ENCODE measurements at places on chromosomes 11 and 22.

GRCh38 chr11:121372671-121373429 lies 79.3 kb upstream of the SORL1 start:
- DNase-seq = no peak

GRCh38 chr22:49767355-49768062 lies 60.2 kb downstream of the BRD1 start:
- DNase-seq = no peak

DNA sequence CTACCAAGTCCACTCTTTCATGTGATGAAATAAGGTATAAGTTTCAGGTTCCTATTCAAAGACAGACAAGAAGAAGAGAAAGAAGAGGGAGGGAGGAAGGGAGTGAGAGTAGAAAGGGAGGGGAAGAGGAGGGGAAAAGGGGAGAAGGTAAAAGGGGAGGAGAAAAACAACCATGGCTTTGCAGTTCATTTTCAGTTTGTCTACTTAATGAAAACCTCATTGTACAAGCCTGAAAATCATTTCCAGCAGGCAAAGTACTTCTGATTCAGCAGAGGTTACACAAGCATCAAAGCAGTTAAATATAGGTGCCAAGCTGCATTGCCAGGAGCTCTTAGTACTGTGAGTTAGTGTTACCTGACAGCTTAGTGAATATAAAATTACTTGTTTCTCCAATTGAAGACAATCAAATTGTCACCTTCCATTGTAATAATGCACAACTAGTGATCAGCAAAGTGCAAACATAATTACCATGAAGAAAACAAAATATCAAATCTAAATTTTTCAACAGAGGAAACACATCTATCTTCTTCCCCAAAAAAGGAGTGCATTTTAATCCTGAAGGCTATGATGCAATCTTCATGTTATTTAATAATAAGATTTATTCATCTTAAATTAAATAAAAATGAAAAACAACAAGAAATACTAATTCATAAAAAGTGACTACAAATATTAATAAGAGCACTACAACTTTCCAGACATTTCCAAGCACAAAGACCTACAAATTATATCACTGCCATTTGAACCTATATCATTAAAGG lies 8.2 kb downstream of the SOX6 start:
- no peak for DNase-seq

DNA sequence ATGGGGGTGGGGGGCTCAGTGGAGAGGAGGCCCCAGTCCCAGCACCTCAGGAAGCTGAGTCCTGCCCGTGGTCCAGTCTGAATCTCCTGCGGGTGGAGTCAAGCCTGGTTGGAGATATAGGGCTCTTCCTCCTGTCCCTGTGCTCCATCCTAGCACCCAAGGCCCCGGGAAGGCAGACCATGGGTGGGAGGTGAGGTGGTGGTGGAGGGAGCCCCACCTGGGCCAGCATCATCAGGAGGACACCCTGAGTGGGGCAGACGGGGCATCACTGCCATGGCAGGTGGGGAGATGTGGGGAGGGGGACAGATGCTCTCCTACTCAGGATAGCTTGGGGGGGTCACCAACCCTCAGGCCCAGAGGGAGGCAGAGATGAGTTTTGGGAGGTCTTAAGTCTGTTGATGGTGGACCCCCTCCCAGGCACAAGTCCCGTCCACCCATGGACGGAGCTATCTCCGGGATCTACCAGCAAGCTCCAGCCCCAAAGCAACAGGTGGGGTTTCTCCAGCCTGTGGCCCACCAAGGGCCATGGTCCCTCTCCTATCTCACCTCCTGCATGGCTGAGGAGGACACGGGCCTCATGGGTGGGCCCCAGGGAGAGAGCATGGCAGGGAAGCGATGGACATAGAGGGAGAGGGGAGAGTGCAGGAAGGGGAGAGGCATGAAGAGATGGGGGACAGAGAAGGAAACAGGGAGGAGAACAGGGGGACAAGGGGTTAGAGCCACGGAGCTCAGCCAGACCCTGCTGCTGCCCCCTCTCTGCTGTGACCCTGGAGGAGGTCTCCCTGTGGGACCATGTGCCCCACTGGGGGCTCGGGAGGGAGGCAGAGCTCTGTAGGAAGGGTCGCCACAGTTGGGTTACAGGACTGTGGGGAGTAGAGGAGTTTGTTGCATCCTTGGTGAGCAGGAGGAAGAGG lies 1.3 kb downstream of the MRGPRE start:
- no peak for DNase-seq

DNA sequence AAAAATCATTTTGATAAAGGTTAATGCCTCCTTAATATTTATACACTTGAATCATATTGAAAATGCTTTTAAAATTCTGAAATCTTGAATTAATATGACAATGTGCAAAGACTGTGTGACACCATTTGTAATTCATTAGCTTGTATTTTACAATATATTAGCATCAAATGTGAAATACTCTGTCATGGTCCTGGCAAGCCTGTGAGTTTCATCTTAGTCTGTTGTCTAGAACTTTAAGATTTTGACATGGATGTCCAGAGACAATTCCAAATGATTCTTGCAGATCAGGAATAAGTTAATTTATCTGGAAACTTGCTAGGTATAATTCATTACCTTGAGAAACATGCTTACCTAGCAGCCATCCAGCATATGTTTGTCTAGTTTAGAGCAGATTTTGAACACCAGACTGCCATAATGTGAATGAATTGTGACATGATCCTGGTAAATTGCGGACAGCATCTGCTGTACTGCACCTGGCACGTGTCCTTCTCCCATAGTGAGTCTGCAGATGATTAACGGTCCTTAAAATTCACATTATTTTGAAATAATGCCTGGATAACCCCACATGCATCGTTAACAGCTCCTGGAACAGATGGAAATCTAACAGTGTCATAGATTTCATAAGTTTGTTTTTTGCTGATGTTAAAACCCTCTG lies 34.5 kb upstream of the DEUP1 start:
- no peak for DNase-seq

DNA sequence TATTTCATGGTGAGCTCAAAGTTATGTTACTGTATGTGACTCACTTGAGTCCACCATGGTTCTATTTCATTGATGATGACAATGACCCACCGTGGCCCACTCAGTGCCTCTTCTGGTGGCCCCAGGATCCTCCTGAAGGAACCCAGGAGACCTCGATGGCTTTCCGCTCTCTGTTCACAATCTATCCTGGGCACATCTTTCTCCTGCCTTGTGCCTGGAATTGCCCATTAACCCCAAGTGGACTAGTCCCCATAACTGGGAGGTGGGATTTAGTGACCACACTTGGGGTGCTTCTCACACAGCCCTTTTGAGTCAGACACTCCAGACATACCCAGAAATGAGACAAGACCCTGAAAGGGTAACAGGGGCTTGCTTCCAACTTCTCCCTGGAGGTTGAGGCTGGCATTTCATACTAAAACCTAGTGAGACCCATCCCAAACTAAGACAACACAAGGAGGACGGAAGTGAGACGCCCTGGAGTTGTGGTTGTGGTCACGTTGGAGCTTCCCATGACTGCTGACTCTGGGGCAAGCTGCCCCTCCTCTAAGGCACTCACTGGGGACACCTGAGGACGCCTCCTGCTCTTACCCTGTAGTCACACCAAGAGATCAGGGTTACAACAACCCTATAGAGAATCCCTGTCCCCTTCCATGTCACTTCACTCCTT lies 22.1 kb downstream of the IGLL5 start:
- DNase-seq = no peak

DNA sequence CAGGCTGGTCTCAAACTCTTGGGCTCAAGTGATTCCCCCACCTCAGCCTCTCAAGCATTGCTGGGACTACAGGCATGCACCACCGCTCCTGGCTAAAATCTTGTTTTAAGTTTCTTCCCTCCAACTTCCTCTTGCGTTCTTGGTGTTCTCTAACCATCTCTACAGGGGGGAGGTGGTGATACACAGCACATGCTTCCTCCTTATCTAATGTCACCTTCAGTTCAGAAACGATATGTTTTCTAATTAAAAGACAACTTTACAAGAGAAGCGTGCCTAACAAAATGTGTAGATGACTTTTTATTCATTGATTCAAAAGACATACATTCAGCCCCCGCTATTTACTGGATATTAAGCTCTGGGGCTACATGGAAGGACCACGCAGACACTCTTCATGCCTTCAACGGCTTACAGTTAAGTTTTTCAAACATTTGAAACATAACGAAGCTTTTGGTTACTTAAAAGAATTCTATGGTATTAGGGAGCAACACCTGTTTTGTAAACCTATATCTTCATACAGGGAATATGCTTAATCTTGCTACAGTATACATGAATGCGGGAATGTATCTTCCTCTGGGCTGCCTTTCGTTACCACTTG lies 933 bp upstream of the DLAT start:
- no peak for DNase-seq

- no peak for DNase-seq
Measured at GRCh38 chr11:1281974-1282365, 27.5 kb downstream of the TOLLIP start.

DNA sequence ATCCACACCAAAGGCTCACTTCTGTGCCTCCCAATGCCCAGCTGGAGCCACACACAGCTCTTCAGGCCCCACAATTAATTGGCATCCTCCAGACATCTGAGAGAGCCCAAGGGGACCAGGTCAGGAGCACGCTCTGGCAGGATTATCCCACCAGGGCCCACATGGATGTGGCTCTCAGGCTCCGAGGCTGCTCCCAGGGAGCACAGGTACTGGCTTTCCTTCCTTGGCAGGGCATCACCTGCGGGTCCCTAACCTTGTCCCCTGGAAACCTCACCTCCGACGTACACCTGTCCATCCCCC lies 54.3 kb downstream of the CD6 start:
- no peak for DNase-seq

DNA sequence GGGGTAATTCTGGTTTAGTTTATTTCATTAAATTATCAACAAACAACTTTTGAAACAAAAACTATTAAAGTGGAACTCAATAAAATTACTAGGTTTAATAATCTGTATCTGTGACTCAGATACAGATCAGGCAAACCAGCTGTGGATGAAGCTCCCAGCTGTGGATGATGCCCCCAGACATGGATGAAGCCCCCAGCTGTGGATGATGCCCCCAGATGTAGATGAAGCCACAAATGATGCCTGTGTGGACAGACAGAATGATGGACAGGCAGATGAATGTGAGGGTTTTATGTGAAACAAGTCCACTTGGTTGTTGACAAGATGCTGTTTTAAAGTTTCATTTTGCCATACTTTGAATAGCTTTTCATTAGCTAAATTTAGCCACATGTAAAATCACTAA lies 5.8 kb upstream of the ZNF74 start:
- no peak for DNase-seq

DNA sequence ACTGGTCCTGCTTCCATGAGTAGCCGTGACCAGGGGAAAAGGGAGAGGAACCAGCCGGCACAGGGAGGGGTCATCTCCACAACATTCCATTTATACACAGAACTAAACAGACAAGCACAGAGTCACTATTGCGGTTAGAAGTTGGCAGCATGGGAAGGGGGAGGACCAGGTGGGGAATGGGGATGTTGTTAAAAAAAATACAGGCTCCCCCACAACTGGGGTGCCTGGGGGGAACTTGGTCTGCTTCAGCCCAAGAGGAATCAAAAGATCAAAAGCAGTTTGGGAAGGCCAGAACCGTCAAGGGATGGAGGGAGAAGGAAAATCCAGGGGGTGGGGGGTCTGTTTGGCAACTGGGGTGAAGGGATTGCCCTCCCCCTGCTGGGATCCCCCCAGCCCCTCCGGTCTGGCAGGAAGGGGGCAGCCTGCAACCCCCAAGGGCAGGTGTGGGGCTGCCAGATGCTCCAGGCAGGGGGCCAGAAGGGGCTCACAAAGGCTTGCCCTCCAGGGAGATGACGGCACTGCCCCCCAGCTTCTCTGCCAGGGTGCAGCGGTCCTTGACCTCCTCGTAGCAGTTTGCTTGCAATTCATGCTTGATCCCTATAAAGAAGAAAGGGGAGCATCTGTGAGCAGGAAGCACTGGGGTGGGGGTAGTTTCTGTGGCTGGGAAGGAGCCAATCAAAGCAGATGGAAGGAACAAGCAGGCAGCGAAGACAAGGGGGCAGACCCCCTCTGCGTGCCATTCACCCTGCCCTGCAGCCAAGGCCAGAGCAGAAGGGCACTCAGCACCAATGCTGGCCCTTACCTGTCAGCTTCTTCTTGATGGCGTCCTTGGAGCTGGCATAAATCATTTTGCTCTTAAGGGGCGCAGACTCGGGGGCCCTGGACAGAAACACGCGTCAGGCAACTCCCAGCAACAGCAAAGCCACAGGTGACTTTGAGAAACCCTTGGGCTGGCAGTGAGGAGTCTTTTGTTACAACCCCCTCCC lies 2.8 kb downstream of the CFL1 start:
- DNase-seq = no peak

DNA sequence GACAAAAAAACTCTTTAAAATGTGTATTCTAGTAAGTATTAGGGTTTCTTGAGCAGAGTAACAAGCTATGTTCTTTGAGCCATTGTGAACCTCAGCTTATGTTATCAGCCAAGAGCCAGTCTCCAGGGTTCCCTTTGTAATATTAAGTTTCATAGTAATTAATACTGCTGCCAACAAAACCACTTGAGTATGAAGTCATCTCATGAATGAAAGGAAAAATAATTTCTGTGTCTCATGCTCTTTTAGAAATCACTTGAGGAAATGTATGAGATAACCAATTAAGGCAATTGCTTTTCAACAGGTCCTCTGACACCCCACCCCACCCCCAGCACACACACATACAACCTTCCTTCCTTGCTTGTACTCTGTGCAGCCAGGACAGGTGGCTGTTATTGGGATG lies 59.9 kb downstream of the BBOX1 start:
- no peak for DNase-seq

DNA sequence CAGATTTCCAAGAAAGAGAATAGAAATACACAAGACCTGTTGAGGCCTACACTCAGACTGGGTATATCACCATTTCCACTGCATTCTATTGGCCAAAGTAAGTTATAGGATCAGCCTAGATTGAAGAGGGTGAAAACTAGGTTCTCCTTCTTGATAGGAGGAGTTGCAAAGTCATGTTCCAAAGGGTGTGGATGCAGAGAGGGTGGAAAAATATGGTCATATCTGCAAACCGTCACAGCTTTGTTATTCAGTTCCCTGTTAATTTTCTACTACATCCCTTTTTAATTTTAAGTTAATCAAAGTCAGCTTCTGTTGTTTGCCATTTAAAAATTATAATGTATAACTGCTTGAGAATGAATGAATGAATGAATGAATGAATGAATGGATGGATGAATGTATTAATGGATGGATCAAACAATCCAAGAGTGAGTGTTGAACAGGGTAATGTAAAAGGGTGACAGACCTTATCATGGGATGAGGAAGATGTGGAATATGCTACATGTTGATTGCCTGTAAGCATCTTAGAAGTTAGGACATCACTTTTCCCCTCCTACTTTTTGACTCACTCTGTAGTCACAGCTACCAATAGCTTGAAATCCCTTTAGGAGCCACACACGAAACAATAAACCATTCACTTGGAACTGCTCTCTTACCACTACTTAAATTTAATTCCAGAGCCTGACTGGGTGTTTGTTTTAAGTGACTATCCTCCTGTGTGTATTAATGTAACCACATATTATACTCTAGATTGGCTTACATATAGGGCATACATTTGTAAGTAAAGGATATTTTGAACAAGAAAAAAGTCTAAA lies 121.5 kb downstream of the CCDC34 start:
- no peak for DNase-seq

- DNase-seq = no peak
Measured at GRCh38 chr11:8807544-8808225, 103.3 kb upstream of the AKIP1 start.

- no peak for DNase-seq
Measured at GRCh38 chr11:107018902-107019493, 722 bp upstream of the GUCY1A2 start.

Measured in activated gamma-delta T cell treated with Interleukin-2 at 50 U/mL for 16 hours (primary cell).